ENCODE measurements at places on chromosomes 3 and 15. TPM values are rescaled to one million over a fixed set of nuclear protein-coding genes. Genes with fewer than 3 reads are reported as not detected.

LSAMP gene
- 4.1 TPM for total RNA-seq

BCHE gene
- total RNA-seq, result 0.08 TPM

CALML4 gene
- total RNA-seq, result 2.0 TPM

TMEM266 gene
- total RNA-seq, result 0.82 TPM

LRRC31 gene
- total RNA-seq, result not detected

THUMPD3 gene
- total RNA-seq, result 44.9 TPM

CXCR6 gene
- total RNA-seq, result not detected

ARL8B gene
- 46.4 TPM for total RNA-seq
